SJSA1 (cell line): ENCODE measurements at places on chromosomes 16 and 17.
A peak's percentile ranks its signal among the peaks of the same experiment; 100 is the strongest.

GRCh38 chr17:49691677-49692191, 13.8 kb upstream of the SPOP start:
- DNase-seq = no peak

DNA sequence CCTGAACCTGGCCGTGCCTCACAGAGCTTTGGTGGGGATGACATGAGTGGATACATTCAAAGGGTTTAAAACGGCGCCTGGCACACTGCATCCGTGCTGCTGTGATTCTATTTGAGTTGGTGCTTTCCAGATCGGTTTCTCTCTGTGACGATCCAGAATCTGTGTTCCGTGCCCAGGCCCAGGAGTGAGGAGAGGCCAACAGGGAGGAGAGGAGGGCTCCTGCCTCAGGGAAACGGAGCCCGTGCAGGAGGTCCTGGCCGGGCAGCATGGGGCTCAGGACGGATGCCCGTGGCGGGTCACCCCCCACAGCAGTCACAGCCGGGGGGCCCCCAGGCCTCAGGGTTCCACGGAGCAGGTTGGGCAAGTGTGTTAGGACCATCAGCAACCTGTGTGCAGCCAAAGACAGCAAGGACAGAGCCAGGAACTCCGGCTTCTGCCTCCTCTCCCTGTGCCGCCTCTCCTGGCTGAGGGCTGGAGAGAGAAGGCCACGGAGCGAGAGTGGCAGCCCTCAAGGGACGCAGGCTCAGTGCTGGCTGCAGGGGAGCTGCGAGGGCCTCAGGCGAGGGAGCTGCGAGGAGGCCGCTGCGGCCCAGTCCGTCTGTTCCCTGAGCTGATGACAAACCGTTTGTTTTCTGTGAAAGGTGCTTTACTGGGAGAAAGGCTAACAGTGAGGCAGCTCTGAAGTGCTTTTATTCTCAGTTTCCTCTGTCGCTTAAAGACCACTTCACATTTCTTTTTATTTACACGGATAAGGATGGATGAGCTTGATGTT, 99.3 kb downstream of the METRNL start:
- no peak for DNase-seq

GRCh38 chr17:35900280-35900679, 20.1 kb upstream of the CCL5 start:
- DNase-seq = no peak

GRCh38 chr17:15268461-15268860, 3.3 kb upstream of the PMP22 start:
- no peak for DNase-seq

GRCh38 chr17:32370426-32370825, 20.5 kb downstream of the ZNF207 start:
- no peak for DNase-seq

GRCh38 chr17:56502120-56502654, 91.3 kb upstream of the NOG start:
- DNase-seq = no peak

GRCh38 chr17:73210002-73210678, 17.3 kb downstream of the COG1 start:
- DNase-seq = no peak

DNA sequence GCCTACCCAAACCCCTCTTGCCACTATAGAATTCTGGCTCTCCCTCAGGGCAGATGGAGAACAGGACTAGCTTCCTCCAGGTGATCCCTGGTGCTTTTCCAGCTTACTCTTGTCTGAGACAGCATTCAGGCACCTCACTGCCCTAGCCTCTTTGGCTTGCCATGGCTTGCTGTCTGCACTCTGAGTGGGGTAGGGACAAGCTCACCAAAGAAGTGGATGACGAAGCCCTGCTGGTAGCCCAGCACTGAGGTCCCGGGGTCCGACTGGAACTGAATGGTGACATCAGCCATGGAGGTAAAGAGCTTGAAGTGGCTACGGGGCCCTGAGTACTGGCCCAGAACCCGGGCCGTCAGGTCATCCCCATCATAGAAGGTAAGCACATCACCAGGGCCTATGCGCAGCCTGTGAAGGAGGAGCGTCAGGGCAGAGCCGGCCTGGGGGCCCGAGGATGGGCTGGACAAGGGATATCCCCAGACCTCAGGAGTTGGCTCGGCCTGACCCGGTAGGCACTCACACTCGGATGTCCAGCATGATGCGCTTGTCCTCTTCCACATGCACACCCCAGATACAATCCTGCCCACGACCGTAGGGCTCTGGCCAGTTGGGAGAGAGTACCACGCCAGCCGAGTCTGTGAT, 7.6 kb upstream of the PHF12 start:
- DNase-seq = no peak

DNA sequence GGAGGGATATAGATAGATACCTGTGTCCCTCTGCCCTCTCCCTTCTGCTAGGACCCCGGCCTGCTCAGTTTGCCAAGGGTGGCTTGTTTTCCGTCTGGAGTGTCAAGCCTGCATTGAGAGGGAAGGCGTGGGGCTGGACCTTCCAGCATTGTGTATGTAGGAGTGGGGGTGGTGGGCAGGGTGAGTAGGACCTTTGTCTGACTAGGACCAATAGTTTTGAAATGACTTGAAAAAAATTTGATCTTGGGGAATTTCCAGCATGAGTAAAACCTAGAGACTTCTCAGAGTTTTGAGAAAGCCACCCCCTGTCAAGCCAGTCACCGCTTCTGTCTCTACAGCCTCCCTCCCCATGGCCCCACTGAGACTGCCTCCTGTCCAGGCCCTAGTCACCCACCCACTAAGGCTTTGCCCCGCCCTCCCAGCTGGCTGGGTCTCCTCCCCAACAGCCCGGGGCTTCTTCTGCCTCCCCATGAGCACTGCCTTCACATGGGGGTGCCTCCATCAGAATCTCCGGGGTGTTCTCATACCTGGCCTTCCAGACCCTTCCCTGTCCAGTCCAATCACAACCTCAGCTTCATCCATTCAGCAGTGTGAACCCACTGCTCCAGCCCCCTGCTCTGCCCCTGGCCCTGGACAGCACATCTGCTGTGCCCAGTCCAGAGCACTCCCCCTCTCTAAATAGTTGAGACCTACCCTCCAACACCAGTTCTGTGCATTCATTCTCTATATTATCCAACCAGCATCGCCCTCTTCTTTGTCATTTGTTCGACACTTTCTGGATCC, 207.0 kb downstream of the MSI2 start:
- peak; percentile 95 for DNase-seq

GRCh38 chr17:71764505-71764904, 356.3 kb upstream of the SOX9 start:
- DNase-seq = no peak

- DNase-seq = no peak
These were observed 65.8 kb upstream of the GNG13 start for GRCh38 chr16:866252-866896.

GRCh38 chr17:66272811-66273585, 29.4 kb upstream of the PRKCA start:
- peak; percentile 85 for DNase-seq

- no peak for DNase-seq
These were observed 43.9 kb downstream of the SDR42E1 start for GRCh38 chr16:81967358-81967757.

- DNase-seq = no peak
These were observed 90.6 kb upstream of the LHX1 start for GRCh38 chr17:36846410-36847292.

DNA sequence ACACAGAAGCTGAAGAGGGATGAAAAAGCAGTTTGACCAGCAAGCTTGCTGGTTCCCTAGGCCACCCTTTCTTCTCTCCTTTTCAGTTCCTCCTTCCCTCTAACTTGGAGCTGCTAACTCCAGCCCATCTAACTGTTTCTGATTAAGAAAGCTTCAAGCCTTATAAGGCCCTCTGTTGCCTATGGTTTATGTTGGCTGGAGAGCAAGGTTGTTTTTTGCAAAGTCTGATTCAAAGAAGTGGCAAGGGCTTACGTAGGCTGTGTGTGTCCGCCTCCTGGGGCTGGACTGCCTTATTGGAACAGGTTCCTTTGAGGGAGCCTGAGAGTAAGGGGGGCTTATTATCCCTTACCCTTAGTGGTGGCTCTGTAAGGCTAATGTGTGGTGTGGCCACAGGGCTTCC, 7.1 kb downstream of the AKAP1 start:
- no peak for DNase-seq

GRCh38 chr16:52071101-52071500, 475.8 kb downstream of the TOX3 start:
- no peak for DNase-seq

DNA sequence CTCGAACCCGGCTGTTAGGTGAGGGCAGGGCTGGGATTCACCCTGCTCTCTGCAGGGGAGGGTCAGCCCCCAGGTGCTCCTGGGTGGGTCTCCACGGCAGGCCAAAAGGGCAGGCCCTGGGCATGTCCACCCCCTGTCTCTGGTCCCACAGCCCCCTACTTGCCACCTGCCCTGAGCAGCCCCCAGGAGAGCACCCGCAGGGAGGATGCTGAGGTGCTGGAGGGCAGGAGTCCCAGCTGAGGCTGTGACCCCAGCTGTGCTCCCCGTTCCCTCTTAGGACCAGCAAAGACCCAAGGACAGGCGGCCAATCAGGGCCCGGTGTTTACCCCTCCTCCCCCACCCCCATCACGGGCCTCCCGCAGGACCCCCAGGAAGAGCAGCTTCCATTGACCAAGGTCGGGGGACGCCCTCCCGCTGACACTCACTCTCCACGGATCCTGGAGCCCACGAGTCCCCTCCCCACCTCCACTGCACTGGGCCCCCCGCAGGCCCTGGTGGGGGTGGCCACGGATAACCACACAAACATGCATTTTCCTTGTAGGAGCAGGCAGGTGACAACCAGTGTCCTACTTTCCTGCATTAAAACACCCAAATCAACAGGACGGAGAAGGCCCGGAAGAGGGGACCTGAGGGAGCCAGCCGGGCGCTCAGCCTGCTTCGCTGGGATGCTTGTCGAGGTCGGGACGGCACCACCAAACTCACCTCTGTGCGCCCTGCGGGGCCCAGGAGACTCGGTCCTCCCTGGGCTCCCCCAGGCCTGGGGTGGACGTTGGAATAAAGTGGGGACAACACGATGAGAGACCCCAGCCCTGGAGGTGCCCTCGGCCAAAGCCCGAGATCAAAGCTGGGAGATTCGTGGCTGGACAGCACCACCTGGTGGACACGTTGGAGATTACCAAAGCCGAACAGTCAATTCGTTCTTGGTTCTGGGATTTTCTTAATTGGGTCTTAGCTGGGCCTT, 22.5 kb upstream of the ENPP7 start:
- DNase-seq = peak; percentile 60
